COR-L47 (cell line): ENCODE measurements at places on chromosomes 11 and 22.
A peak's percentile ranks its signal among the peaks of the same experiment; 100 is the strongest.

DNA sequence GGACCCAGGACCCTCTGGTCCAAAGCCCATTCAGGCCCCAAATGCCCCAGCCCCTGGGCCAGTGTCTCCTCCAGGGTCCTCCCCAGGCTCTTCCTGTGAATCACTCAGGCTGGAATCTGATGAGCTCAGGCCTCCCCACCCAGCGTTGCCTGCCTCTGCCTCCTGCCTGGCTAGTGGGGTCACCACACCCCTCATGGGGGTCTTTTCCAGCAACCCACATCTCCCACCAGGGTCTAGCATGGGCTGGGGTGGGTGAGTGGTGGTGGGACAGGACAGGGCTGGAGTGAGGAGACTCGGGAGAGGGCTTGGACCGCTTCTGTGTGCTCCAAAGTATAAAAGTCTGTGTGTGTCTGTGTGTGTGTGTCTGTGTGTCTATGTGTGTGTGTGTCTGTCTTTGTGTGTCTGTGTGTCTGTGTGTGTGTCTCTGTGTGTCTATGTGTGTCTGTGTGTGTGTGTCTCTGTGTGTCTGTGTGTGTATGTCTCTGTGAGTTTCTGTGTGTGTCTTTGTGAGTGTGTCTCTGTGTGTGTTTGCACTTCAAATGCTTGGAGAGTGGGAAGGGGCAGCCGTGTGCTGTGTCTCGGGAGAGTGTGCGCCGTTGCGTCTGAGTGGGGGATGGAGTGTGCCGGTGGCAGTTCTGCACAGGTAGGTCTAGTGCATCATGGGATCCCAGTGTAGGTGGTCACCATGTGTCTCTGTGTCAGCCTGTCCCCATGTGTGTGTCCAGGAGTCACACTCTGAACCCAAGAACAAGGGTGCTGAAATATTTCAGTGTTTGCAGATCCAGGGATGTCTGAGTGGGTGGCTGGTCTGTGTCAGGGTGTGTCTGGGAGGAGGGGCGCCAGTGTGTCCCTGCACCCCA, 8.8 kb downstream of the RIN1 start:
- no peak for DNase-seq

GRCh38 chr22:49760280-49760629, 67.4 kb downstream of the BRD1 start:
- peak; percentile 26 for DNase-seq

DNA sequence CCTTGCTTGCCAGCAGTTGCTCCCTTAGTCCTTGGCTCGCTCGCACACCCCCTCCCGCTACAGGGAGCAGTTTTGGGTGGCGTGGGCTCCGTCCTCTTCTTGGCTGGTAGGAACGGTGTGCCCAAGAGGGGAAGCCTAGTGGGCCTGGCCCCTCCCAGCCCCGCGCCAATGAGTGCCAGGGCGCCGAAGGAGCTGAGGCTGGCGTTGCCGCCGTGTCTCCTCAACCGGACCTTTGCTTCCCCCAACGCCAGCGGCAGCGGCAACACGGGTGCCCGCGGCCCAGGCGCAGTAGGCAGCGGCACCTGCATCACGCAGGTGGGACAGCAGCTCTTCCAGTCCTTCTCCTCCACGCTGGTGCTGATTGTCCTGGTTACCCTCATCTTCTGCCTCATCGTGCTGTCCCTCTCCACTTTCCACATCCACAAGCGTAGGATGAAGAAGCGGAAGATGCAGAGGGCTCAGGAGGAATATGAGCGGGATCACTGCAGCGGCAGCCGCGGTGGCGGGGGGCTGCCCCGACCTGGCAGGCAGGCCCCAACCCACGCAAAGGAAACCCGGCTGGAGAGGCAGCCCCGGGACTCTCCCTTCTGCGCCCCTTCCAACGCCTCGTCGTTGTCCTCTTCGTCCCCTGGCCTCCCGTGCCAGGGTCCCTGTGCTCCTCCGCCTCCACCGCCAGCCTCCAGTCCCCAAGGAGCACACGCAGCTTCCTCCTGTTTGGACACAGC, 1.6 kb downstream of the C11orf87 start:
- DNase-seq: peak; percentile 50

GRCh38 chr22:27168681-27169080, 511.3 kb downstream of the MIAT start:
- no peak for DNase-seq

DNA sequence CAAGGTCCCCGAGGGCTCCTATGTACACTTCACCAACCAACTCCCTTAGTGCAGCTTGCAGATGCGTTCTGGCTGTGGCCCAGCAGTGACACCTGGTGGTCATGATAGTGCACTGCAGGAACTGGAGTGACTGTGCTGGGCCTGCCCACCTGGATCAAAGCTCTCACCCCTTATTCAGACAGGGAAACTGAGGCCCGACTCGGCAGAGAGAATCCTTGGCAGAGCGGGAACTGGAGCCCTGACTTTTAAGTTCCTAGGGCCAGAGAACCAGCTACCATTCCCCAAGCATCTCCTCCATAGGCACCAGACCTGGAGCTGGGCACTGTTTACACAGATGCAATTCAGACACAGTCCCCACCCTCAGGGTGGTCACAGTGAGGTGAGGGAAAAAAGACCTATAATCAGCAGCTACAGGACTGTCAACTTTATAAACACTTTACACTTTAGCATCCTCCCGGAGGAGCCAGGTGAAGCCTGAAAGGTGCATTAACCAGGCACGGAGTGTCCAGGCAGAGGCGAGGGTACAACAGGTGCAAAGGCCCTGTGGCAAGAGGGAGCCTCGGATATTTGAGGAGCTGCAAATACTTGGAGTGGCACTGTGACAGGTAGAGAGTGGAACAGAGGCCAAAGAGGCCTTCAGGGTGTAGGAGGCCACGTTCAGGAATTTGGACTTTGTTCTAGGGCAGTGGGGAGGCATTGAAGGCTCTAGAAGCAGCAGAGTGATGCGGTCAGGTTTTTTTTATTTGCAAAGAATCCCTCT, 22.0 kb downstream of the RHBDD3 start:
- DNase-seq: peak; percentile 35

DNA sequence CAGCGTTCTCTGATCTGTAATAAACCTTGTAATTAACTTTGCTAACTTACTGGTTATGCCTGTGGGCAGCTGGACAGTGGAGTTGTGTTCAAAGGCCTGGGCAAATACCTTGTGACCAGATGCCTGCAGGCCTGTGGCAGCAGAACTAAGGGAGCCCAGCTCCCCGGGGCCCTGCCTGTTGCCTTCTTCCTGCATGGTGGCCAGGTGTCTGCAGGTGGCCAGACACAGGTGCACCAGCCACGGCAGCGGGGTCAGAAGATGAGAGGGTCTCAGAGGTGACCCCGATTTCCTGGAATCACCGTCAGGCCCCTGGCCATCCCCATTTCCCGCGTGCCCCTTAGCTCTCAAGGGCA, 127.2 kb downstream of the OSBP2 start:
- no peak for DNase-seq

- no peak for DNase-seq
Measured at GRCh38 chr22:36463783-36464184, 17.7 kb downstream of the TXN2 start.

DNA sequence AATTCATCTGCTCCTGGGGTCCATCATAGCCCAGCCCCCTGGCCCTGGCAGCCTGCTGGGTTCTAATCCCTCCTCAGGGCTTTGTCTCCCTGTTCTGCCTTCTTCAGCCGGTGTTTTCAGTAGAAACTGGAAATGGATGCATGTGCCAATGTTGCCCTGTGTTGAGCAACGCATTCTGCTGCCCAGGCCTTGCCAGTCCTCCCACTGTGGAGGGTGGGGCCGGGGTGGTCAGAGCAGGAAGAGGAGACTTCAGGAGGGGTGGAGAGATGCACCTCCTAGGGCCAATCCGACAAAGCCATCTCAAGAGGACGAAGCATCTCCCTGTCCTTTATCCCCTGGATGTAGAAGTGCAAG, 27.6 kb upstream of the ZBTB16 start:
- DNase-seq: no peak
